ENCODE measurements at places on chromosomes 2 and 18.

DNA sequence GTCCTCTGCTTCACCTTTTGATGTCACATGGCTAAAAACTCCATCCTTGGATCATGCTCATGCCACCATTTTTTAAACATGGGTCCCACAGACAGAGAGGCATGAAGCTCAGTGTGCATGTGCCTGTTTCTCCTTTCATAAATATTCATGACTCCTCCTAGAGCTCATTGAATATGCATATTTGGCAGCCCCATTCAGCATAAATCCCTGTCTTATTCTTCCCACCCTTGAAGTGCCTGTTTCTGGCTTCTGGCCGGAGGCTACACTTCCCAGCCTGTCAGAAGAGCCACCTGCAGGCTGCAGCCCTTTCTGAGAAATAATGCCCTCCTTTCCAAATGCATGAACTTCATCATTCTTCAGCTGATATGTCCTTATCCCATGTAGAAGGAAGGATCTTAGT lies 109.7 kb downstream of the LDLRAD4 start:
- no peaks in the 10 kb centered on the region for H3K36me3 ChIP-seq
- H3K27ac ChIP-seq, result no peak overlapping the region
- no peak for DNase-seq
- no peak overlapping the region for H3K4me3 ChIP-seq
- H3K4me1 ChIP-seq, result no peaks in the 10 kb centered on the region
- H3K27me3 ChIP-seq, result peaks cover 5% of the 10 kb centered on the region

- H3K4me3 ChIP-seq, result no peak overlapping the region
- H3K36me3 ChIP-seq, result peaks cover 18% of the 10 kb centered on the region
- H3K27me3 ChIP-seq, result peaks cover 15% of the 10 kb centered on the region
Observed at GRCh38 chr2:240348522-240348921, 86.9 kb upstream of the GPC1 start.

- no peak overlapping the region for H3K27ac ChIP-seq
- H3K4me3 ChIP-seq, result no peak overlapping the region
- no peak for DNase-seq
- H3K36me3 ChIP-seq, result peaks cover 55% of the 10 kb centered on the region
Observed at GRCh38 chr2:135175177-135175576, 123.1 kb downstream of the RAB3GAP1 start.

GRCh38 chr2:24819442-24820174 lies 26.4 kb downstream of the CENPO start:
- no peak overlapping the region for H3K4me3 ChIP-seq
- no peak for DNase-seq
- H3K4me1 ChIP-seq, result peaks cover 45% of the 10 kb centered on the region
- no peak overlapping the region for H3K27ac ChIP-seq
- H3K27me3 ChIP-seq, result peaks cover 2% of the 10 kb centered on the region
- H3K36me3 ChIP-seq, result peaks cover 30% of the 10 kb centered on the region

DNA sequence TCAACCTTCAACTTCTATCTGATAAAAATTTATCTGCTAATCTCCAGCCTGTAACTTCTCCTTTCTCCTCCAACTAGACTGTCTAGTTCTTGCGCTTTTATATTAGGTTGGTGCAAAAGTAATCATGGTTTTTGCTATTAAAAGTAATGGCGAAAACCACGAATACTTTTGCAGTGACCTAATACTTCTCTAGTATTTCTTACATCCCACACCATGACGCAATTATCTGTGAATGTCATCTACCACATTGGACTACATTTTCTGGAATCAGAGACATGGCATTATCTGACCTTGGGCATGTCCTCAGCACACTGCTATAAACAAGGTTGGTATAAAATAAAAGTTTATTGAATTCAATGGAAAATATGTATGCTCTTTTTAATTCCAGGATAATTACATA lies 370.2 kb upstream of the LYPD1 start:
- no peak overlapping the region for H3K27ac ChIP-seq
- H3K27me3 ChIP-seq, result no peaks in the 10 kb centered on the region
- peaks cover 17% of the 10 kb centered on the region for H3K4me1 ChIP-seq
- H3K4me3 ChIP-seq, result no peak overlapping the region

DNA sequence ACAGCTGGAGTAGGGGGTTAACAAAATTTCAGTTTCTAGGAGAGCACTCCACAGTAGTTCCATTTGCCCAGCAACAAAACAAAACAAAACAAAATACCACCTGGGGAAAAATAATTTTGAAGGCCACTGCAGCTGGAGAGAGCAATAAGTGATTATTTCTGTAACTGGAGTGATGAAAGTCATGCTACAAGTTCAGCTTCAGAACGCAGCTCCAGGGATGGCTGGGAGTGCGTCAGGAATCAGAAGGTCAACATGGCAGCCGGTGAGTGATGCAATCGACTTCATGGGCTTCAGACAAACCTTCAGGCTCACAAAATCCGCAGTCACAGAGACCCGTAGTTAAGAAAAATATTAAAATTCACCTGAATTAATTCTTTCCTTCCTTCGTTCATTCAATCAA lies 41.0 kb downstream of the ABHD3 start:
- no peak overlapping the region for H3K27ac ChIP-seq
- H3K4me3 ChIP-seq, result no peak overlapping the region
- H3K27me3 ChIP-seq, result no peaks in the 10 kb centered on the region
- no peaks in the 10 kb centered on the region for H3K4me1 ChIP-seq
- DNase-seq, result no peak
- H3K36me3 ChIP-seq, result no peaks in the 10 kb centered on the region

Measured in HFFc6 (cell line).